ENCODE measurements at places on chromosomes 11 and 22.

DNA sequence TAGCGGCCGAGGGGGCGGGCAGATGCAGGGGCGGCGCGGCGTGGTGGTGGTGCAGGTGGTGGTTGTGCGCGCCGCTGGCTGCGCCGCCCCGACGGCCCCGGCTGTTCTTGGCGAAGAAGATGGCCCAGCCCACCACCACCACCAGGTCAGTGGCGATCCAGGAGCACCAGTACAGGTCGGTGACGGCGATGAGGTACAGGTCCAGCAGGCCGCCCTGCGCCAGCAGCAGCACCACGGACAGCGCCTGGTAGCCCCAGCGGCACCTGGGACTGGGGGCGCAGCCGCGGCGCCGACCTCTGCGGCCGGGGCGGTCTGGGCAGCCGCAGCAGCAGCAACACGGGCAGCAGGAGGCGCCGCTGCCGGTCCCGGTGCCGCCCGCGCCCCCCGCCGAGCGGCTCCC is 879 bp downstream of the TMEM121B start:
- DNase-seq = peak; percentile 72

DNA sequence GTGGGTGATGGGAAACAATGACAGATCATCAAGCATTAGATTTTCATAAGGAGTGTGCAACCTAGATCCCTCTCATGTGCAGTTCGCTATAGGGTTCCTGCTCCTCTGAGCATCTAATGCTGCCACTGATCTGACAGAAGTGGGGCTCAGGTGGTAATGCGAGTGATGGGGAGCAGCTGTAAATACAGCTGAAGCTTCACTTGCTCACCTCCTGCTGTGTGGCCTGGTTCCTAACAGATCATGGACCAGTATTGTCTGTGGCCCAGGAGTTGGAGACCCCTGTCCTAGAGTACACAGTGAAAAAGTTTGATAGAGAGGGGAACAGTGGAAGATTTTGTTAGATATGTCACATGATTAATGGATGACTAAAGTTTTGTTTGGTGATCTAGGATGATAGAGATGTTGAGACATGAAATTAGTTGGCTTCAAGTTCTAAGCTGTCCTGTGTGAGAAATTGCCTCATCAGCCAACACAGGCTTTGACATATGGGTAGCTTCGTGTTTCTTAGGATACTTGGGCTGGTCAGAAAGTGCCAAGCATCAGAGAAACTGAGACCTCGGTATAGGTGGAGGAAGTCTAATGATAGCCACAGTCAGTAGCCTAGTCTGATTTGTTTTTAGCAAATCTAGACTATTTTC is 47.4 kb downstream of the ARHGEF12 start:
- no peak for DNase-seq

DNA sequence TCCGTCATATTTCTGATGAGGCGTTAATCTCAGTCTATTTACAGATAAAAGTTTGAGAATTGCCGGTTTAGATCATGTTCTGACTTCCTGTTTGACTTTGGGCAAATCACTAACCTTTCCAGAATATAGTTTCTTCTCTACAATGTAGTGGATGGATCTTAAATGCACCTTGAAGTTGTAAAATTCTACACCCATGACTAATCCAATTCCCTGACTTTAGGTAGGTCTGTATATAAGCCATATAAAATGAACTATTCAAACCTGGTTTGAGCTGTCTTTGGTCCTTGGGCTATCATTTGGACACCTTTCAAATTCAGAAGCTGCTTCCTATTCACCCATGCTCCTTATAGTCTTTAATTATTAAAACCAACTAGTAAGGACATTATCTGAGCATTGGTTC is 52.2 kb upstream of the BLID start:
- no peak for DNase-seq

DNA sequence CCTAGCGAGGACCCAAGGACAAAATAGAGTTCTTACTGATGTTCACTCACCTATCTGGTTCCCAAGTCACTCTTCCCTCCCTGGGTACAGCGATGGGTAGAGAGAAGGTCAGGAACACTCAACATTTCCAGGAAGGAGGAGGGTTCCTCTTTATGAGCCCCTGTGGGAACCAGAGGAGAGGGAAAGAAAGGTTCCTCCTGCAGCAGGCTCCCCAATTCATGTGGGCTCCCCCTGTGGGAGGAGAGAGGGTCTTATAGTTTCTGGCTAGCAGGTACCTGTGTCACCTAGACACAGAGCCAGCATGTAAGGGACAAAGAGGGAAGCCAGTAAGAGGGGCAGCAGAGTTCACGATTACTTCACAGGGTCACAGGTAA is 93.5 kb downstream of the DBX1 start:
- no peak for DNase-seq

GRCh38 chr11:62122076-62122475 is 1.7 kb upstream of the INCENP start:
- no peak for DNase-seq

GRCh38 chr11:131867457-131868257 is 497.2 kb downstream of the NTM start:
- DNase-seq = no peak

- DNase-seq = no peak
Measured at GRCh38 chr11:116891746-116892145, 54.3 kb upstream of the APOA1 start.

DNA sequence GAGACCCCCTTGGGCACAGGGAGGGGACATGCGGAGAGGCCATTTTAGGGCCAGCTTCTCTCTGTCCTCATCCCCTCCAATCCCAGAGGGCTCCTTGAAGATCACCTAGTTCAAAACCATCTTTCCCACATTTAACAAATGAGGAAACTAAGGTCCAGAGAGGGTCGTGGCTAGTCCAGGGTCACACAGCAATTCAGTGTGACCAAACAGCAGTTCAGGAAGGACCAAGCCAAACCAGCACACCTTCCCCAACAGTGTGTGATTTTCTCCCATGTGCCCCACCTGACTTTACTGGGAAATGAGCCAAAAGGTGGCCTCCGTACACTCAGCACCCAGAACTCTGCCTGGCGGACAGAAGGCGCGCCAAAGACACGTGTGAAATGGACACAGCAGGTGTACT is 51.3 kb downstream of the CACNA1I start:
- no peak for DNase-seq

- no peak for DNase-seq
Measured at GRCh38 chr22:41487037-41487935, 18.4 kb downstream of the ACO2 start.

- DNase-seq = no peak
Measured at GRCh38 chr11:33178443-33179180, 17.3 kb upstream of the CSTF3 start.

GRCh38 chr22:38238519-38239071 is 34.2 kb downstream of the TMEM184B start:
- DNase-seq = no peak

DNA sequence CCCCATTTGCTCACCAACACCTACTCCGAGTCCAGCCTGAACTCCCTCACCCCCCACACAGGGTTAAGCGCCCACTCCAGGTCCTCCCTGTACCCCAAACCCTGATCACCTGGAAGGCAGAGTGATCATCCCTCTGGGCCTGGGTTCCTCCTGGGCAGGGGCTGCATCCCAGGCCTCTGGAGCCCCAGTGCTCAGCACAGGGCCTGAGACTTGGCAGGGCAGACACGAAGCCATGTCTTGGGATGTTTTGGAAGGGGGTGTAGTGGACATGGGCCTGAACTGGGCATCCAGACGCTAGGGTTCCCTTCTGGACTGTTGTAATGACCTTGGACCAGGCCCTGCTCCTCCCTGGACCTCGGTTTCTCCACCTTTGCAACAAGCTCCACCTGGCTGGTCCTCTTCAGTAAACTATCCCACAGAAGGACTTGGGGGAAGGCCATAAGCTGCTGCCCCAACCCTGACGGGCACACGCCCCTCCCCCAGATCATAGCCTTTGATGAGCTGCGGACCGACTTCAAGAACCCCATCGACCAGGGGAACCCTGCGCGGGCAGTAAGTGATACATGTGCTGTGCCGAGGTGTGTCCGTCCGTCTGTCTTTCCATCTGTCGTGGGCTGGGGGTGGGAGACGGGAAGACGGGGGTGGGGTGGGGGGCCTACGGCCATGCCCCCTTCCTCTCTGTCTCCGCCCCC is 3.9 kb downstream of the CNIH2 start:
- no peak for DNase-seq

DNA sequence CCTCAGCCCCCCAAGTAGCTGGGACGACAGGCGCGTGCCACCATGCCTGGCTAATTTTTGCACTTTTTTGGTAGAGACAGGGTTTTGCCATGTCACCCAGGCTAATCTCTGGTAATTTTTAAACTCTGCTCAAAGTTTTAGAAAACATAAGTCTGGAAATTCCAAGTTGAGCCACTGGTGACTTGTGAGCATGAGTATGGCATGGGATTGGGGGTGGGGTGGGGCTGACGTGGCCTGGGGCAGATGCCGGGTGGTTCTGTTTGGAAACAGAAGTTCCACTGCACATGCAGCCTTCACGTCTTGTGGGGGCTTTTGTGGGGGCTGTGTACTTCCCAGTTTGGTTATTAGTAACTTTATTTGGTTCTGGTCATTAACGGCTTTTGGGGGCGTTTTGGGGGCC is 67.3 kb downstream of the PTPRJ start:
- no peak for DNase-seq

DNA sequence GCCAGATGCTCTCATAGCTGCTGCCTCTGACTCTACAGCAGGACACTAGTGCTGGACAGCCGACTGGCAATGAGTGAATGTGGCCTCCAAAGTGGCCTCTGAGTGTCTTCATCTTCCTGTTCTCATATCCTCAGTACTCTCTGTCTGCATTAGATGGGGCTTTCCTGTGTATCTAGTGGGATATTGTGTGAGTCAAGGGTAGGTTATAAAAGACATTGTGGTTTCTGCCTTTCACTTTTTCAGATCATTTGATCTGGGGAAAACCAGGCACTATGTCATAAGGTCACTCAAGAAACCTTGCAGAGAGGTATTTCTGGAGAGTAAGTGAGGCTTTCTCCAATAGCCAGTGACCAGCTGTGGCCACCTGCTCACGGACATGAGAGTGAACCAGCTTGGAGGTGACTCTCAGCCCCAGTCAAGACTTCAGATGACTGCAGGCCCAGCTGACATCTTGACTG is 333.6 kb upstream of the NCAM1 start:
- DNase-seq = no peak

DNA sequence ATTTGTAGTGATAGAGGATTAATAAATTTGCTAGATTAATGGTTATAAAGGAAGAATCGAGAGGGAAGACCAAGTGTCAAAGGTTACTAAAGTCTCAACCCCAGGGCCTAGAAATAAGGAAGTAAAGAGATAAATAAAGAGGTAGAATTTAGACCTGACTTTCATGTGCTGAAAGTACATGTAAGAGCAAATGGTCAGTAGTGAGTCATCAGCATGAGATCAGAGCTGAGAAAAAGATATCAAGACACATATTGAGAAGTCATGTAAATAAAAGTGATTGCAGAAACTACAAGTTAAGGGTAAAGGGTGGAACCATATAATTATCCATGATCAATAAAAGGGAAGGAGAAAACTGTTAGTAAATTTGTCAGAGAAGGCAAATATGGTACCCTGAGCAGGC is 1.4 kb upstream of the OR8B8 start:
- DNase-seq = no peak

DNA sequence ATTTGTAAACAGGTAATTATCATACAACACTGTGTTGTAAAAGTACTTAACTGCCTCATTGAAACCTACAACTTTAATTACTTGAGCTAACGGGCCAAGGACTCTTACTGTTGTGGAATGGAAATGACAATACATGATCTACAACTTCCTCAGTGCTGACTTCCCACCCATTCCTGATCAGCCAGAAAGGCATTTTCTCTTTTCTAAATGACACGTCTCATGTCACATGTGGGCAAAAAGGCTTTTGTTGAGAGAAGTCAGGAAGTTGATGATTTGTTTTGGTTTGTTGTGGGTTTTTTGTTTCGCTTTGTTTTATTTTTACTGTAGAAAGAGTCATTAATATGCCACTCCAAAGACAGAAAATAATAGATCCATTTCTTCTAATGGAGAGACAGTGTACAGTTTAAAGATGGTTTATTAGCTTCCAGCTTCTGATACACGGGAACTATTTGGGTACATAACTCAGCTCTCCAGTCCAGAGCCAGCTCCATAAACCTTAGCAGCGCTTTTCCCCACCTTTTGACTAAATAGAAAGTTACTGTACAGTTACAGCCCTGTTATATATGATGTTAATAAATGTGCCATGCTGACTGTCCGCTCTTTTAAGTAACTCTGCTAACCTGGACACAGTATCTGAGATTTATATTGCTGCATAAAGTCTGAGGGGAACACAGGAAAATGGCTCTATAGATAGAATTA is 509.4 kb upstream of the API5 start:
- no peak for DNase-seq

DNA sequence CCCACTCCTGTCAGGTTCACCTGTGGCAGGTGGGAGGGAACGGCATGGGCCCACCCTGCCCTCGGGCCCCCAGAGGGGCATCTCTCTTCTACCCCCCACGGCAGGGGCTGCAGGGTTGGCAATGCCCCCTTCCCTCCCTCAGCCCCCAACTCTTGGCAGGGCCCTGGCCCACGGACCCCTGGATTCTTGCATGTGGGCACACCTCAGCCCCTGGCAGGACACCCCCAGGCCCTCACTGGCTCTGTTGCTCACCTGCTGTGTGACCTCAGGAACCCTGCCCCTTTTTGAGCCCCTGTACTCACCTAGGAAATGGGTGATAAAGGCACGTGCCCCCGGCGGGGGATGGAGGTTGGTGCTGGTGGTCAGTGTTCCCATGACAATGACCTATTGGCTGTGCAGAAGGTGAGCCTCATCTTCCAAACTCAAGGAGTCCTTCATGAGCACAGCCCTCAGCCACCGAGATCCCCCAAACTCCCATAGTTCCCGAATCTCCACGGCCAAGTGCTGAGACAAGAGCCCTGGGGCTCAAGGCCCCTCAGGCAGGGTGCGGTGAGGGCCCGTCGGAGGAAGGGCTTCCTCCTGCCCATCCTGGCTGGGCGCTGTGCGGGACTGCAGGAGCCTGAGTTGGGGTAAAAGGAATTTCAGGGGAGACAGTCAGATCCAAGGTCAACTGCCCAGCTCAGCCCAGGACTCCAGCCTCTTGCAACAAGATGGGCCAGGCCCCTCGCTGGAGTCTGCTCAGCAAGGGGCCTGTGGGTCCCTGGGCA is 198.2 kb downstream of the IGLL1 start:
- DNase-seq = no peak

- DNase-seq = no peak
Measured at GRCh38 chr11:12537778-12538401, 136.3 kb upstream of the TEAD1 start.

- DNase-seq = no peak
Measured at GRCh38 chr11:77083566-77084245, 16.9 kb downstream of the CAPN5 start.

DNA sequence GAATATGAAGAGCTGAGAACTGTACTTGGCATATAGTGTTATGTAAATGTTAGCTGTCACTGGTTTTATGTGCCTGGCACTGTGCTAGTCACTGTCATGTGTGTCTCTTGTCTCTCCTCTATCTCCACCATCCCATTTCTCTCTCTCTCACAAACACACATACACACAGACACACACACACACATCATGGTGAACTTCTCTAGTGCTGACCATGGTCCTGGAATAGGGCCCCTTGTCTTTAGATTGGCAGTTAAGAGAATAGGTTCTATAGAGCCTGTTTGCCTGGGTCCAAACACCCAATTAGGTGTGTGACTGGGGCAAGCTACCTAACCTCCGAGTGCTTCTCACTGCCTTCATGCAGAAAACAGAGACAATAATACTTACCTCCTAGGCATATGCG is 109.7 kb upstream of the NARS2 start:
- DNase-seq = no peak

Data from activated T-cell treated with anti-CD3 and anti-CD28 coated beads, Interleukin-2, amount 50 U/mL, for 72 hours (primary cell).